ENCODE measurements at places on chromosomes 7 and 10. TPM values are rescaled to one million over a fixed set of nuclear protein-coding genes. Genes with fewer than 3 reads are reported as not detected.

DNA sequence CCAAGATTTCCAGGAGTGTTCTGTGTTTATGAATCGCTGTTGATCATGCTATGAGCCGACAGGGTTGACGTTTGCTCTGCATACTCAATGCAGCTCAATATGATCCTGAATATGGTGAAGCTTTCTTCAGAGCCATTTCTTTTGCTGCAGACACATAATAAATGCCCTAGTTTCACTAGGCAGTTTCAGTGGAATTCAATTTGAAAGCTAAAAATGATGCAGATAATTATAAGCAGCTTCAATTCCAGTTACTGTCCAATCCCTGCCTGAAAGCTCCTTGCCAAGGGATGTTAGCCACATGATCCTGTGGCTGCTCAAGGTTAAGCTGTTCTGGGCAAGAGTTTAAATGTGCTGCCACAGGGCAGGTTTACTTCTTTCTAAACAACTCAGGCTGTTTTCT is 805.6 kb downstream of the NRG3 start:
- no peak for DNase-seq

GRCh38 chr7:78510580-78511188 is 712.1 kb downstream of the PHTF2 start:
- peak; percentile 19 for DNase-seq

GRCh38 chr7:71507680-71508602 is 376.0 kb downstream of the GALNT17 start:
- DNase-seq = no peak

- DNase-seq = no peak
Observed at GRCh38 chr10:83276971-83277370, 862.3 kb upstream of the GHITM start.

GRCh38 chr7:23356726-23357125 is 57.6 kb downstream of the MALSU1 start:
- DNase-seq = no peak

DNA sequence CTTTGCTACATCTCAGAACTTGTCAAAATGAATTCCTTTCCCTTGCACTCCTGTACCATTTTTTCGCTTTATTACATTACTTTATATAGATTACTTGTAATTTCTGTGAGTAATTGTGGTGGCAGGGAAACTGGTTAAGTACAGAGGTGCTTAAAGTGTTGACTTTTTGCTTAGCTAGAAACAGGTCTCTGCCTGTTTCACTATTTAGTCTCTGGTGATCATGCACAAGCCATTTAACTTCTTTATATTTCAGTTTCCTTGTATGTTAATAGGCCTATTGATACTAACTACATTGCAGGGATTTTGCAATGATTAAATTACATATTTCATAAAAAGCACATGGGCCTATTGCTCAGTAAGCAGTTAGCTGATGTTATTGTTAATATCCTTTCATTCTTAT is 233.8 kb downstream of the PRKG1 start:
- no peak for DNase-seq

GRCh38 chr10:13673156-13673555 is 86.4 kb downstream of the PRPF18 start:
- no peak for DNase-seq

DNA sequence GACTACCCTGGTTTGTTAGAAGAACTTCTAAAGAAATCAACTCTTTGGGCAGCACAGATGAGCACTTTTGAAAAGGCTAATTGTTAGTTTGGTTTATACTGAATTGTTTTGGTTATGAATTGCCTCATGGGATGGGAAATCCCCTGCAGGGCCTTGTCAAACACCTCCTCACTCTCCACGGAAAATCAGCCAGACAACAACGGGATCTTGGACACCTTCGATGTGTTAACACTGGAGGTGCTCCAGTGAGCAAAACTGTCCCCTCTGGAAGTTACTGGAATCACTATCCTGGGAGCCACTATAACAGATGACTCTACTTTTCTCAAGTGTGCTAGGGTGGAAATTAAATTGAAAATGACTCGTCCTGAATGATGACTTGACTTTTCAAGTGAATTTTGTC is 38.7 kb downstream of the CDK6 start:
- DNase-seq = no peak

DNA sequence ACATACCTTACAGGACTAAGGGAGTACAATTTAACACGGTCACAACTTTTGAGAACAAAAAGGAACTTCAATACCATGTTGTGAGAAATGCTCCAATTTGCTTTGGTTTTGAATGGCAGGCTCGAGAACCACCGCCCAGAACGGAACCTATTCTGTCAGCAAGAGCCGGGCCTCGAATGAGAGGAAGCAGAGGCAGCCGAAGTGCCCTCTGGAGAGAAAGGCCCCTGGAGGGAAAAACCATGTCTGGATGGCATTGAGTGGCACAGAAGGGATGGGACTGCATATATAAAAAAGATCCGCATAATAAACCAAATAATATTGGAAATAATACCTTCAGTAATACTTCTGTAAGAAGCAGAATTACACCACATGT is 85.6 kb downstream of the CHST15 start:
- DNase-seq = no peak

- DNase-seq = no peak
Observed at GRCh38 chr7:52639981-52640380, 395.5 kb upstream of the POM121L12 start.

DNA sequence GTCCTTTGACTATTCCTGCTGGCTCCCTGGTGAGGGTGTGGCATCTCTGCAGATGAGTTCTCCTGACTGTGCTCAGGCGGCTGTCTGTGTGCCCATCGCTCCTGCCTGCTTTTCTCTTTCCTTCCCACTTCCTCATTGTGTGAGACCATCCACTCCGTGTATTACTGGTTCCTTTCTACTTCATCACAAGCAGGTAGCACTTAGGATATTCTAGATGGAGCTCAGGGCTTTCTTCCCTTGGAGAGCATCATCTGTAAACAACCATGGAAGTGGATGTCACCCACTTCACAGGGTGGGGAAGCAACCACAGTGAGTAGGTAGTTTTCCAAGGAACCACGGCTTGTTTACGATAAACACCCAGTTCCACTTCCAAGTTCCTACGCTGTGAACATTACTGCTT is 15.7 kb downstream of the DNAJB6 start:
- no peak for DNase-seq

The TRPV5 gene
- 0.09 TPM for polyA plus RNA-seq

The GIMAP6 gene
- polyA plus RNA-seq = 15.3 TPM

The ATP6V1F gene
- 121 TPM for polyA plus RNA-seq

The PHYHIPL gene
- polyA plus RNA-seq = 2.1 TPM

Data from hindlimb muscle (tissue), 1 donor.